Activated CD4-positive, alpha-beta T cell treated with anti-CD3 and anti-CD28 coated beads, Interleukin-2, amount 10 ng/mL, durations not matched to agents 7 days and 5 days (primary cell): ENCODE measurements at places on chromosomes 13 and 19.

DNA sequence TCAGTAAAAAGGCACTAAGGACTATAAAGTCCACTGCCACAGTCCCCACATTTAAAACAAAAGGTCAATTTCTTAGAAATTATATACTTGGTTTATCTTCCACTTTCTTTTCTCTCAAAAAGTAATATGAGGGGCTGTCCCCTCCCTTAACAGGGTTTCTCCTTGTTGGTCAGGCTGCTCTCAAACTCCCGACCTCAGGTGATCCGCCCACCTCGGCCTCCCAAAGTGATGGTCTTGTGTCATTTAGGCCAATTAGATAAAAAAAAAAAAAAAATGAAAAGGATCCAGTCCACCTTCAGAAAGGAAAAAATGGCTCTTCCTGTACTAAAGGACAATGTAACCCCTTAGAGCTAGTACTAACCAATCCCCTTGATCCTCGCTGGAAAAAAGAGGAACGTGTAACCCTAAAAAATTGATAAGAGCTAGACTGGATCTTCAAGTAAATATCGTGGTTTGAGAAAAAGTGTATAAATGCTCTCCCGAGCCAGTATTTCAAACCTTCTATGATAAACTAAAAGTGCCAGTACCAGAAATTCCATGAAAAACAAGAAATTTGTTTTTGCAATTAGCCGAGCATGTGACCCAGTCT lies 9.0 kb upstream of the CD70 start:
- no peak overlapping the region for H3K4me3 ChIP-seq
- no peaks in the 10 kb centered on the region for H3K36me3 ChIP-seq
- DNase-seq = no peak
- peaks cover 11% of the 10 kb centered on the region for H3K27me3 ChIP-seq

GRCh38 chr19:29255006-29255405 lies 42.1 kb upstream of the UQCRFS1 start:
- no peaks in the 10 kb centered on the region for H3K4me1 ChIP-seq
- no peak for DNase-seq
- H3K36me3 ChIP-seq = no peaks in the 10 kb centered on the region

DNA sequence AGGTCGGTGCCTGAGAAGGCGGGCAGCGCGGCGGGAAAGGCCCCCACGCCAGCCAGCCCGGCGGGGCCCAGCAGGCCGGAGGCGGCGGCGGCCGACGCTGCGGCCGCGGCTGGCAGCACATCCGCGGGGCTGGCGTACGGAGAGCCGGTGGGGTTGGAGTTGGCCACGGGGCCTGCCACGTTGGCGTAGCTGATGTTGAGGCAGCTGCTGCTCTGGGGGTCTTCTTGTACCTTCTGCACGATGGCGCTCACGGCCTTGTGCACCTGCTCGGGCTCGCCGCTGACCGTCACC lies 25.9 kb upstream of the NANOS2 start:
- peaks cover 11% of the 10 kb centered on the region for H3K4me1 ChIP-seq
- DNase-seq = no peak
- H3K4me3 ChIP-seq = no peak overlapping the region
- H3K27ac ChIP-seq = no peak overlapping the region

- H3K36me3 ChIP-seq = no peaks in the 10 kb centered on the region
- no peak for DNase-seq
- H3K27ac ChIP-seq = no peak overlapping the region
- no peak overlapping the region for H3K4me3 ChIP-seq
Observed at GRCh38 chr13:22053053-22053452, 382.2 kb downstream of the FGF9 start.

DNA sequence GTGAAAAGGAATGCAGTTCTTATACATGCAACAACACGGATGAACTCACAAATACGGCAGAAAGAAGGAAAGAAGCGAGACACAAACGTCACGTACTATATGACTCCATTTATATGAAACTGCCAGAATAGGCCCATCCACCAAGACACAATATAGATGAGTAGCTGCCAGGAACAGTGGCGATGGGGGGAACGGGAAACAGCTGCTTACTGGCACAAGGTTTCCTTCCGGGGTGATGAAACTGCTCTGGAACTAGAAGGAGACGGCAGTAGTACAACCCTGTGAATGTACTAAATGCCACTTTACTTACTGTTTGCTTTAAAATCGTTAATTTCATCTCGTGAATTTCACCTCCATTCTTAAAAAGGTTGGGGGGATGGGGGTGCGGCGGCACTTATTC lies 28.9 kb downstream of the MLLT1 start:
- no peak for DNase-seq
- H3K4me3 ChIP-seq = no peak overlapping the region
- H3K36me3 ChIP-seq = peaks cover 14% of the 10 kb centered on the region
- no peaks in the 10 kb centered on the region for H3K27me3 ChIP-seq
- no peak overlapping the region for H3K27ac ChIP-seq

DNA sequence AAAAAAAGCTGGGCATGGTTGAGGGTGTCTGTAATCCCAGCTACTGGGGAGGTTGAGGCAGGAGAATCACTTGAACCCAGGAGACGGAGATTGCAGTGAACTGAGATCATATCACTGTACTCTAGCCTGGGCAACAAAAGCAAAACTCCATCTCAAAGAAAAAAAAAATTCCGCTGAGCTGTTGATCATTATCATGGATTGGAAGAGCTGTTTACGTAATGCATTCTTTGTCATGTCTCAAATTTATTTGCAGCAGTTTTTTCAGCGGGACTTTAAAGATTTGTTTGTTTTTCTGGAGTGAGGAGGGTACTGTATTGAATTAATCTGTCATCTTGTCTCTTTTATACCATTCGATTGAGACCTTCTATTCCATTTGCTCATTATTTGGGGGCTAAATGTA lies 4.3 kb downstream of the NLRP5 start:
- no peaks in the 10 kb centered on the region for H3K27me3 ChIP-seq
- H3K4me3 ChIP-seq = no peak overlapping the region
- H3K36me3 ChIP-seq = no peaks in the 10 kb centered on the region
- H3K4me1 ChIP-seq = no peaks in the 10 kb centered on the region
- no peak overlapping the region for H3K27ac ChIP-seq

- no peak for DNase-seq
- no peak overlapping the region for H3K4me3 ChIP-seq
- no peak overlapping the region for H3K27ac ChIP-seq
- H3K4me1 ChIP-seq = peaks cover 59% of the 10 kb centered on the region
Observed at GRCh38 chr19:46958532-46958931, 61.1 kb upstream of the NPAS1 start.

GRCh38 chr19:37809366-37809765 lies 30.0 kb upstream of the ZNF573 start:
- no peak overlapping the region for H3K4me3 ChIP-seq
- no peaks in the 10 kb centered on the region for H3K4me1 ChIP-seq
- no peak for DNase-seq
- no peak overlapping the region for H3K27ac ChIP-seq
- no peaks in the 10 kb centered on the region for H3K27me3 ChIP-seq

- no peak for DNase-seq
- no peak overlapping the region for H3K4me3 ChIP-seq
- no peaks in the 10 kb centered on the region for H3K36me3 ChIP-seq
- H3K27ac ChIP-seq = no peak overlapping the region
- peaks cover 7% of the 10 kb centered on the region for H3K4me1 ChIP-seq
- H3K27me3 ChIP-seq = peaks cover 38% of the 10 kb centered on the region
Observed at GRCh38 chr13:110925023-110925612, 10.2 kb upstream of the ANKRD10 start.

DNA sequence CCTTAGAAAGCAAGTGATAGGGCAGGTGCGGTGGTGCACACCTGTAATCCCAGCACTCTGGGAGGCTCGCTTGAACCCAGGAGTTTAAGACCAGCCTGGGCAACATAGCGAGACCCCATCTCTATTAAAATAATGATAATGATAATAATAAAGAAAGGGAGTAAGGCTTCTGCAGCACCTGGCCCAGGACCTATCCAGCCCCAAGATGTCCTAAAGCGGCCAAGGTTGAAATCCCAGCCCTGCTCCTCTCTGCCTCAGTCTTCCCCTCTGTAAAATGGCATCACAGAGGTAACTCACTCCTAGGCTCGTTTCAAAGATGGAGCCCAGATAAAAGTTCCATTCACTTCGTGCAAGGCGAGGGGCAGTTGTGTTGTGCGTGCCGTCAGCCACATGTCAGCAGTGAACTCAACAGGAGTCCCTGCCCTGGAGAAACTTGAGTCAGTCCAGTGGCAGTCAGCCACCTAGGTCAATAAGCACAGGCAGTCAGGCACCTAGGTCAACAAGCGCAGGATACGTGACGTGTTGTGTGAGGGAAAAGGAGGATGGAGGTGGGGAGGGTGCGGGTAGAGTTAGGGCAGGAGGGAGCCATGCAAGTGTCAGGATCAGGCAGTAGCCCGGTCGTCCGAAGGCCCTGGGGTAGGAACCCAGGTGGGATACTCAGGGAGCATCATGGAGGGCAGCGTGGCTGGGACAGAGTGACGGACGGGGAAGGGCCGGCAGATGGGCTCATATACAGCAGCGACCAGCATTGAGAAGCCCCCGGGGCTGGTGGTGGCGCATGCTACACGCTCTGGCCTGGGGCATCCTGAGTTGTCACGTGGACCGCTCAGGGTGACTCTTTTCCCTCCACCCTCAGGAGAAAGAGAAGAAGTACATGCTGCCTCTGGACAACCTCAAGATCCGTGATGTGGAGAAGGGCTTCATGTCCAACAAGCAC lies 16.6 kb downstream of the TMED1 start:
- peak overlapping the region; percentile 64 for H3K27ac ChIP-seq
- H3K4me3 ChIP-seq = no peak overlapping the region
- H3K4me1 ChIP-seq = peaks cover 15% of the 10 kb centered on the region
- no peak for DNase-seq

GRCh38 chr13:31767175-31767900 lies 28.0 kb downstream of the RXFP2 start:
- H3K36me3 ChIP-seq = no peaks in the 10 kb centered on the region
- no peak overlapping the region for H3K4me3 ChIP-seq
- DNase-seq = no peak
- peaks cover 17% of the 10 kb centered on the region for H3K27me3 ChIP-seq
- H3K27ac ChIP-seq = no peak overlapping the region

GRCh38 chr19:54616821-54617560 lies 13.3 kb upstream of the LILRB1 start:
- DNase-seq = no peak
- H3K27ac ChIP-seq = no peak overlapping the region
- H3K27me3 ChIP-seq = peaks cover 27% of the 10 kb centered on the region
- H3K4me1 ChIP-seq = no peaks in the 10 kb centered on the region
- H3K36me3 ChIP-seq = no peaks in the 10 kb centered on the region
- no peak overlapping the region for H3K4me3 ChIP-seq

DNA sequence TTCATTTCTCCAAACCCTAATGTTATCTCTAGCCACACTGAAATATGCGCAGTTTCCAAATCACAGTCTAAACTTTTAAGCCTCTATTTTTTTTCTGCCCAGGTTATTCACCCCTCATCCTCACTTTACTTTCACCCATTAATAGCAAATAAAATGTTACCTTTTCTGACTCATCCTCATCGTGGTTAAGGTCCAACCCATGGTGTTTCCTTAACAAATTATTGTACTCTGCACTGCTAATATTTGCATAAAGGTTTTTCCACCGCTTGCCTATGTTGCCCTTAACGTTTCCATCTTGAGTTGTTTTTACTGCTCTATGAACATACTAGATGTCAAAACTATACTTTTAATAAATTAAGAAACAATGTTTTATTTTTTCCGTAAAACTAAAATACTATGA lies 780.9 kb upstream of the KLHL1 start:
- DNase-seq = no peak
- no peaks in the 10 kb centered on the region for H3K36me3 ChIP-seq
- no peak overlapping the region for H3K27ac ChIP-seq
- H3K4me1 ChIP-seq = no peaks in the 10 kb centered on the region
- H3K4me3 ChIP-seq = no peak overlapping the region

- DNase-seq = no peak
- H3K36me3 ChIP-seq = no peaks in the 10 kb centered on the region
- no peak overlapping the region for H3K4me3 ChIP-seq
- H3K27ac ChIP-seq = no peak overlapping the region
- no peaks in the 10 kb centered on the region for H3K4me1 ChIP-seq
- peaks cover 30% of the 10 kb centered on the region for H3K27me3 ChIP-seq
Observed at GRCh38 chr13:52837850-52838249, 10.6 kb downstream of the PCDH8 start.

DNA sequence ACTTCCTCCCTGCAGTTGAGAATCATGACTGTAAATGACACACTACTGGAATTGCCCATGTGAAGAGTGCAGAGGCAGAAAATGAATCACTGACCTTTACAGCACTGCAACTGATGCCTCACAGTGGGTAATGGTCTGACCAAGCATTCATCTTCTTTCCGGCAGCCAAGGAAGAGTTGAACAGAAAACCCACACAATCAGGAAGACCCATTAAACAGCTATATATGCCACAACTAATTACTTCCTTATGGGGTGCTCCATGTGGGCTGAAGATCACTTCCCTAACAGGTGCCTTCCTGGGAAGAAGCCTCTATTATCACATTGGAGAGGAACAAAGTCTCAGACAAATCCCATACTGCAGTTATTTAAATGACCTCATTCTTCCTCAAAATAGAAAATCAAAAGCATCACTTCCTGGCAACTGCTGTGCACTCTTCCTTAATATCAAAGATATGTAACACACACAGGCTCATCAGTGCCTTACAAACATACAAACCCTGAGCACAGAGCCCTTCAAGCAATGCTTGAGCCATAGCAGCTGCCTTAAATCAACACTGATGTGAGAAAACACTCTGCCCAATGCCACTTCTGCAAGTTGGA lies 45.8 kb downstream of the RUBCNL start:
- DNase-seq = no peak
- peaks cover 4% of the 10 kb centered on the region for H3K36me3 ChIP-seq
- no peaks in the 10 kb centered on the region for H3K27me3 ChIP-seq
- peak overlapping the region; percentile 17 for H3K27ac ChIP-seq

DNA sequence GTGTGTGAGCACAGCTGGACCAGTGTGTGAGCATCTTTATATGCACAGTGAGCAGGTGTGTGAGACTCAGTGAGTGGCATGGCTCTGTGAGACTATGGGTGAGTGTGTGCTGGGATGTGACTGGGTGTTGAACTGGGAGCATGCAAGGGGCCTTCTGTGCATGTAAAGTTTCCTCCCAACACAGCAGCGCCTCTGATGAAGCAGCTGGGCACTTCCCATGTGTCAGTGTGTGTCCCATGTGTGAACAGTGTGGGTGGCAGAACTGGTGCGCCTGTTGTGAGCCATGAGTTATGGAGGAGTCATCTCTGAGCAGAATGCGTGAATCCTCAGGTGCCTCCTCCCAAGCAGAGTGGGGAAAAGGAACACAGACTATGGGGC lies 24.1 kb downstream of the LGALS16 start:
- DNase-seq = no peak
- H3K4me1 ChIP-seq = peaks cover 43% of the 10 kb centered on the region
- H3K27ac ChIP-seq = peak overlapping the region; percentile 93
- peak overlapping the region; percentile 74 for H3K4me3 ChIP-seq
- H3K36me3 ChIP-seq = no peaks in the 10 kb centered on the region
- no peaks in the 10 kb centered on the region for H3K27me3 ChIP-seq

DNA sequence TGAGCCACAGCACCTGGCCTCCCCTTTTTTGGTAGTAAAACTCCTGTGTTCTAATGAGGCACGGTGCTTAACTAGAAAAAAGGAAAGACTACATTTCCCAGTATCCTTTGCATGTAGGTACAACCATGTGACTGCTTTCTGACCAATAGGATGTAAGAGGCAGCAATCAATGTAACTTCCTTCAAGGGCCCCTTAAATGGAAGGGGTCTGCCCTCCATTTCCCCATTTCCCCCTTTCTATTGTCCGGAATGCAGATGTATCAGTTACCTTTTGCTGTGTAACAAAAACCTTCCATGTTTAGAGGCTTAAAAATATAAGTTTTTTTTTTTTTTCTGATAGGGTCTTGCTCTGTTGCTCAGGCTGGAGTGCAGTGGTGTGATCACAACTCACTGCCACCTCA lies 2.2 kb downstream of the GPR32 start:
- H3K36me3 ChIP-seq = no peaks in the 10 kb centered on the region
- peaks cover 12% of the 10 kb centered on the region for H3K27me3 ChIP-seq
- H3K4me3 ChIP-seq = no peak overlapping the region
